ENCODE measurements at places on chromosomes 13 and 19. TPM values are rescaled to one million over a fixed set of nuclear protein-coding genes. Genes with fewer than 3 reads are reported as not detected.

HIF3A gene
- 18.0 TPM for total RNA-seq

CDX2 gene
- total RNA-seq = not detected

TMEM59L gene
- 1.4 TPM for total RNA-seq

ARHGEF7 gene
- total RNA-seq = 58.9 TPM

GRCh38 chr13:29279356-29280254, 315.9 kb downstream of the SLC7A1 start:
- no peaks in the 10 kb centered on the region for H3K36me3 ChIP-seq
- no peak for DNase-seq
- H3K27me3 ChIP-seq = no peaks in the 10 kb centered on the region
- H3K27ac ChIP-seq = no peak overlapping the region
- H3K4me1 ChIP-seq = peaks cover 11% of the 10 kb centered on the region
- H3K4me3 ChIP-seq = no peak overlapping the region

GRCh38 chr19:15225760-15226159, 6.5 kb downstream of the EPHX3 start:
- H3K4me1 ChIP-seq = no peaks in the 10 kb centered on the region
- DNase-seq = no peak
- no peaks in the 10 kb centered on the region for H3K36me3 ChIP-seq
- no peak overlapping the region for H3K27ac ChIP-seq

DNA sequence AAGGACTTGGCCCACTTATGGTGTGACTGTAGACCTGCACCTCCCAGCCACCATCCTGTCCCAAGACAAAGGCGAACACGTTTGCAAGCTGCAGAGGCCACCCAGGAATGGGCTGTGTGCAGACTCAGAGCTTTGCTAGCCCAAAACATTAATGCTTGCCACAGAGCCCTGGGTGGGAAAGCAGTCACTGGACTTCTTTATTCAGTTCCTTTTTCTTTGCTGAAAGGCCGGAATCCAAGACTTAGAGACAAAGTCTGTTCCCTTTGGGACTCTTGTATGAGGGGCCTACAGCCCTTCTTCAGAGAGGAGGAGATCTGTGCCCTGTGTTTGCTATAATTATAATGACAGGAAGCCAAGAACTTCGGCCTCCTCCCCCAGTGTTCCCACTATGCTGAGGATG, 167.8 kb downstream of the DLEU7 start:
- no peaks in the 10 kb centered on the region for H3K27me3 ChIP-seq
- no peak for DNase-seq
- H3K27ac ChIP-seq = no peak overlapping the region
- peaks cover 5% of the 10 kb centered on the region for H3K4me1 ChIP-seq

DNA sequence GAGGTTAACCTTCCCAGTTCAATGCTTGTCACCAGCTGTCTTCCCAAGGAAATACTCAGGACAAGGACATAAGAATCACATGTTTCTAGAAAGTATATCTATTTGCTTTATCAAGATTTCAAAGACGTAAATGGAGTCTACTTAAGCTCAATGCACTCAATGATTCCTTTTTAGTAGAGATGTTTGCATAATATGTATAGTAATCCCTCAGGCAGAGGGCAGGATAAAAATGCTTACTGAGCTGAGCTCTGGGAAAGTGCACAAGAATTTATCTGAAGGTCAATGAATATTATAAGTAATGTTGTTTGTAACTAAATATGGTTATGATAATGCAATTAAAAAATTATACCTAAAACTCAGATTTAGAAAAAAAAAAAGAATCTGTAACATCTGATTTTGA, 1309.4 kb upstream of the SLC10A2 start:
- no peaks in the 10 kb centered on the region for H3K36me3 ChIP-seq
- H3K27me3 ChIP-seq = no peaks in the 10 kb centered on the region
- H3K4me3 ChIP-seq = no peak overlapping the region
- no peak for DNase-seq

APLP1 gene
- total RNA-seq = 191 TPM

DNA sequence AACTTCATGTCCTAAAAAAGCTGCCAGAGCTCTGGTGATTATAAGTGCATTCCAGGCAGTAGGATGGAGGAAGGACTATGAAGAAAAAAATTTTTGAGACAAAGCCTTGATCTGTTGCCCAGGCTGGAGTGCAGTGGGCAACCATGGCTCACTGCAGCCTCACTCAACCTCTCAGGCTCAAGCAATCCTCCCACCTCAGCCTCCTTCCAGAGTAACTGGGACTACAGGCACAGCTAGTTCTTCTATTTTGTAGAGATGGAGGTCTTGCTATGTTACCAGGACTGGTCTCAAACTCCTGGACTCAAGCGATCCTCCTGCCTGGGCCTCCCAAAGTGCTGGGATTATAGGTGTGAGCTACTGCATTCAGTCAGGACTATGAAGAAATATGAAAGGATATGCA, 161.2 kb downstream of the IRS2 start:
- no peaks in the 10 kb centered on the region for H3K36me3 ChIP-seq
- no peak for DNase-seq
- no peak overlapping the region for H3K27ac ChIP-seq
- H3K4me1 ChIP-seq = peaks cover 17% of the 10 kb centered on the region
- H3K4me3 ChIP-seq = no peak overlapping the region

GRCh38 chr13:99865420-99865930, 106.1 kb downstream of the ZIC5 start:
- no peak for DNase-seq
- H3K36me3 ChIP-seq = no peaks in the 10 kb centered on the region
- no peak overlapping the region for H3K27ac ChIP-seq
- H3K27me3 ChIP-seq = no peaks in the 10 kb centered on the region
- no peak overlapping the region for H3K4me3 ChIP-seq

- H3K4me3 ChIP-seq = no peak overlapping the region
- H3K27ac ChIP-seq = no peak overlapping the region
- peaks cover 9% of the 10 kb centered on the region for H3K27me3 ChIP-seq
- no peaks in the 10 kb centered on the region for H3K36me3 ChIP-seq
Observed at GRCh38 chr13:97141564-97142005, 80.5 kb upstream of the MBNL2 start.

DNA sequence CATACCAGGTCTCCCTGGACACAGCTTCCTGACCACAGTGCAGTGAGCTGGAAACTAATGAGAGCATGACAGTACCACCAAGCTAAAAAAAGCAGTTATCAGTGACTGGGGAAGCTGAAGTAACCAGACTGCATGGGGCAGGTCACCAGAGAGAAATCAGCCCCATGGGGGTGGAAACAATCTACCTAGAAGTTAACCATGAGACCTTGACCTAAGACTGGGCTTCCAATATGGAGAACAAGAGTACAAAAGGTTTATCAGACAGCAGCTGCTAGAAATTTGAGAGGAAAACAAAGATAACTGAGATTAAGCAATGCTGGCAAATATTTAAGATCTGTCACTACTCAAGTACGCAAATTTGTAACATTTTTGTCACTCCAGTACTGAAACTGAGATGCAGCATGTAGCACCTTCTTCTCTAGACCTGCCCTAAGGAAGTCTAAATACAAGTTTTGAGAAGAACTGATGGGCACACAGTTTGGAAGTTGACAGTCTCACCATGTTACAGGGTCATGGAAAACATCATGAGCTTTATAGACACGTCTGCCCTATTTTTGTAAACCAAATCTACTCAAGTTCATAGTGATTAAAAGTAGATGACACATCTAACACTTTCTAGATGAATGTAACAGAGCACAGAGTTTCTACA, 2641.8 kb upstream of the PCDH20 start:
- no peak overlapping the region for H3K4me3 ChIP-seq
- no peaks in the 10 kb centered on the region for H3K36me3 ChIP-seq
- no peak overlapping the region for H3K27ac ChIP-seq
- H3K27me3 ChIP-seq = no peaks in the 10 kb centered on the region
- DNase-seq = no peak

DNA sequence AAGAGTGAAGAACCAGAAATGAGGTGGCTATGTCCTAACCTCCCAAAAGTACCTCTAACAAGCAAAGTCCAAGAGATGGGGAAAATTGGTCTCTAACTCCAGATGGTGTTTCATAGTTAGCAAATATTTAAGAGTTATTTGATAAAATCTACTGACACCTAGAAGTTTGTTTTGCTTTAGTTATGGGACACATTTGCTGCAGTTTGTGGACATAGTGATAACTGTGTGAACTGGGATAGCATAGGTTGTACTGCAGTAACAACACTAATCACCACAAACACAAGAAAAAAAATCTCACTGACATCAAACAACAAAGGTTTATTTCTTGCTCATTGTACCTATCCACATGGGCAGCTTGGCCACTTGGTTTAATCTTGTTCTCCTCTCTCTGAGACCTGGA, 965.0 kb upstream of the SPRY2 start:
- no peaks in the 10 kb centered on the region for H3K27me3 ChIP-seq
- DNase-seq = no peak
- H3K4me3 ChIP-seq = no peak overlapping the region
- H3K4me1 ChIP-seq = no peaks in the 10 kb centered on the region

DNA sequence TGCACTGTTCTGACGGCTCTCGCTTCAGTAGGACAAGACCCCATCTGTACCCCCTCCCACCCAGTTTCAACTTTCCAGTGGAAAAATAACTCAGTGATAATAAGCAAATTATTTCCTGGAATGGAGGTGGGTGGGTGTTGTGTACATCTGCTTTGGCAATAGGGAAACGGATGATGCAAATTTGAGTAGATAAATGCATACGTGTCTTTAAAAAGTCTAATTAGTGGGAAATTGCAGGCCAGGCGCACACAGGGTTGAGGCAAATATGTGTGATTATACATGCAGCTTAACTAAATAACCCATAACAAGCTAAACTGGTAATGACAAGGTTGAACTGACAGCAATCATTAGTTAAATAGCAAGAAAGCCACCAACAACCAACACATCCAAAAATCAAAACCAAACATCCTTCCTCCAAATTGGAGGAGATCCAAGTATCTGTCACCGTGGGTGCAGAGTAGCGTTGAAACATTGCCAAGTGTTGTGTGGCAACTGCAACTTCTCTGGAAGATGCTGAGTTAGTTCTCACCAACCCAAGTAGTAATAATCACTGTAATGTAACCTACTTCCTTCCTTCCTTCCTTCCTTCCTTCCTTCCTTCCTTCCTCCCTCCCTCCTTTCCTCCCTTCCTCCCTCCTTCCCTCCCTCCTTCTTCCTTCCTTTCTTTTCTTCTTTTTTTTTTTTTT, 54.6 kb downstream of the TRPM4 start:
- H3K4me3 ChIP-seq = no peak overlapping the region
- H3K36me3 ChIP-seq = no peaks in the 10 kb centered on the region
- H3K27ac ChIP-seq = no peak overlapping the region
- DNase-seq = no peak
- H3K27me3 ChIP-seq = no peaks in the 10 kb centered on the region

DNA sequence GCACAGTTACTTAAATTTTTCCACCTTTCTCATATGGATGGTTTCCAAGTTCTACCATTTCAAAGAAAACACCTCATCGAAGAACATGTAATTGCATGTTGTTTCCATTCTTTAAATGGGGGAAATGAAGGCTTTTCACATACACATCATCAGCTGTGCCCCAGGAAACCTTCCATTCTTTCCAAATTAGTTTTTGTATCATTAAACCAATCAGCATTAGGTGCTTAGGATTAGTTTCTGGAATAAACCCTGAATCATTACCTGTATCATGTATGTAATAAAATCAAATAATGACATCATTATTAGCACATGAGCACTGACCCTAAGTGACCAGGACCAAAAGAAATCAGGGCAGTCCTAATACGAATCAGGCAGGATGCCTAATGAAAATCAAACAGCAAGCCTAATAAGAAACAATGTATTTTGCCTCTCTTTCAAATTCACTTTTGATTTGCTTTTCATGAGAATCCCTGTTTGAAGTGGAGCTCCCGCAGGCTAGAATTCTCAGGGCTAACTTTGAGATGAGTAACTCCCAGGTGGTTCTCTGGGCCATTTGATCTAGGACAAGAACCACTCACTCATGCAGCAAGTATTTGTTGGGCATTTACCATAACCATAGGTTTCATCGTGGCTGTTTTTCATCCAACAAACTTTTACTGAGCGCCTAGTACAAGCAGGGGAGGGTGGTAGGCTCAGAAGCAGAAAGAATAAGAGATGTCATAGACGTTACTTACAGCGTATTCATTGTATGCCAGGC, 89.2 kb downstream of the MZT1 start:
- H3K4me3 ChIP-seq = no peak overlapping the region
- DNase-seq = no peak
- H3K27ac ChIP-seq = no peak overlapping the region
- H3K4me1 ChIP-seq = peaks cover 30% of the 10 kb centered on the region
- no peaks in the 10 kb centered on the region for H3K27me3 ChIP-seq
- no peaks in the 10 kb centered on the region for H3K36me3 ChIP-seq

GAPDHS gene
- total RNA-seq = not detected

ATP1A3 gene
- total RNA-seq = not detected

GPR183 gene
- total RNA-seq = not detected

CEACAM5 gene
- not detected for total RNA-seq

- no peak for DNase-seq
- no peaks in the 10 kb centered on the region for H3K36me3 ChIP-seq
- no peak overlapping the region for H3K27ac ChIP-seq
- H3K27me3 ChIP-seq = no peaks in the 10 kb centered on the region
Observed at GRCh38 chr19:4694211-4694987, 24.3 kb upstream of the MYDGF start.

ATP8A2 gene
- total RNA-seq = 4.8 TPM

DNA sequence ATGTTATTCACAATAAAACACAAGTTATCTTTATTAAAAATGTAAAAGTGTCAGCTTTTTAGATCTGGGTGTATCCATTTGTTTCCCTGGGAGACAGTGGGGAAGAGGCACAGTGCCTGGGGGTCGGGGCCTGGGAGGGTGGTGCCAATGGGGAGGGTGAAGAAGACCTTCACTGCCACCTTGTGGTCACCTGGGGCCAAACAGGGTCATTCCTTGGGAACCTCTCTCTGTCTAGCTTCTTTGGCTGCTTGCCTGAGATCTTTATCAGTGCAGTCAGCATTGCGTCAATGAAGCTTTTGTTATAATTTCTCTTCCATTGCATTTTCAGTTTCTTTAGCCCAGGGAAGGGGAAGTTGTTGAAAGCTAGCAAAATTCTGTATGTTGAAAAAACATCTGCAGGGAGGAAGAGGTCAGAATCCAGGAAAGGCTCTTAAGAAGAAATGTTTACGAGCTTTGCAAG, 39.1 kb downstream of the PCDH8 start:
- no peaks in the 10 kb centered on the region for H3K36me3 ChIP-seq
- H3K4me3 ChIP-seq = no peak overlapping the region
- H3K27ac ChIP-seq = no peak overlapping the region
- H3K27me3 ChIP-seq = no peaks in the 10 kb centered on the region
- H3K4me1 ChIP-seq = peaks cover 10% of the 10 kb centered on the region

METTL21C gene
- total RNA-seq = not detected

All from neural progenitor cell (in vitro differentiated cells).